ENCODE measurements at places on chromosomes 11 and 22.

- DNase-seq, result no peak
Measured at GRCh38 chr11:108724974-108725689, 60.3 kb downstream of the DDX10 start.

- no peak for DNase-seq
Measured at GRCh38 chr22:43310311-43310710, 32.9 kb downstream of the SCUBE1 start.

- DNase-seq, result no peak
Measured at GRCh38 chr11:64713781-64714363, 9.1 kb downstream of the NRXN2 start.

DNA sequence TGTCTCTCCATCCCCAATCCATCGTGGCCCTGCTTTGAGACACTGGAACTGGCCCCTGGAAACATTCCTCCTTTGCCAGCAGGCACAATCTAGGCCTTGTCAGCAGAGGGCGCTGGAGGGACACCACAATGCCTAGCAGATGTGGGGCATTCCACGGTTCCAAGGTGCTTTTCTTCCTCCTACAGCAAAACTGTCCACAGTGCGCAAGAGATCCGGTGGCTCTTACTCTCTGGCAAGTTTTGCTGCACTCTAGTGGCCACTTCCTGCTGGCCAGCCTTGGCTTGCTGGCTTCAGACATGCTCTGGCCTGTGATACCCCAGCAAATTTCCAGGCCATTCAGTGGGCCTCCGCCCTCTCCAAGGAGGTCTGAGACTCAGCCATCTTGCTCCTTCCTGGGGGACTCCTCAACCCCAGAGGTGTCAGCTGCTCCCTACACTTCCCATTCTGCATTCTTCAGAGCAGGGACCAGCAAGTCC, 17.1 kb upstream of the RBM4B start:
- DNase-seq, result peak; percentile 64

GRCh38 chr11:94558468-94558867, 8.7 kb upstream of the PIWIL4 start:
- no peak for DNase-seq

Measured in activated effector memory CD4-positive, alpha-beta T cell treated with Interleukin-2 at 50 U/mL for 16 hours (primary cell).